ENCODE measurements at places on chromosomes 5 and 9. TPM values are rescaled to one million over a fixed set of nuclear protein-coding genes. Genes with fewer than 3 reads are reported as not detected.

ACTBL2 gene
- 2.7 TPM for polyA plus RNA-seq

PCDHB16 gene
- polyA plus RNA-seq: 0.09 TPM

TNFSF8 gene
- polyA plus RNA-seq: not detected

ST8SIA4 gene
- 0.43 TPM for polyA plus RNA-seq

EPB41L4B gene
- polyA plus RNA-seq: 13.7 TPM
